Stimulated activated effector memory CD8-positive, alpha-beta T cell treated with anti-CD3 and anti-CD28 coated beads, Interleukin-12 subunit alpha, Interleukin-12 subunit beta, amount 100 ng/mL, for 72 hours (primary cell): ENCODE measurements at places on chromosomes 12 and 14.

GRCh38 chr12:97336900-97337751 lies 125.5 kb upstream of the RMST start:
- DNase-seq, result no peak

GRCh38 chr12:75960086-75960910 lies 71.3 kb downstream of the PHLDA1 start:
- DNase-seq, result no peak

- no peak for DNase-seq
Observed at GRCh38 chr14:96204151-96205058, at the start of gene BDKRB2. TSS of gene BDKRB2 (plus strand) at chr14:96204839. CDS start at chr14:96237108, 32,269 bp downstream.

- no peak for DNase-seq
Observed at GRCh38 chr12:22100958-22101748, 55.1 kb downstream of the CMAS start.

DNA sequence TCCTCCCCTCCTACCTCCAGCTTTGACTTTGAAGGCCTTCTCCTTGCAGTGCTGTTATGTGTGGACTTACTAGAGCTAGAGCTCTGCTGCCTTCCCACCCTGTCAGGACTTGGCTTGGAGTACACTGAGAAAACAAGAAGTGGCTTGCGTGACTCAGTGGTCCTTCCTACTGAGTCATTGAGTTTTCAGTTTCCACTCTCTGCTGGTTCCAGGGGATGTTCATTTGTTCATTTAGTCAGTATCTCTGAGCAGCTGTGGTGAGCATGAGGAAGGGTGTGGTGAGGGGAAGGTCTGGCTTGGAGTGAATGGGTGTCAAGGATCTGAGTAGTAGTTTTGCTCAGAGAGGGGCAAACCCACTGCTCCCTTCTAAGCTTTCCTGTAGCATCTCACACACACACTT lies 17.2 kb upstream of the ELK3 start:
- DNase-seq, result peak; percentile 43

DNA sequence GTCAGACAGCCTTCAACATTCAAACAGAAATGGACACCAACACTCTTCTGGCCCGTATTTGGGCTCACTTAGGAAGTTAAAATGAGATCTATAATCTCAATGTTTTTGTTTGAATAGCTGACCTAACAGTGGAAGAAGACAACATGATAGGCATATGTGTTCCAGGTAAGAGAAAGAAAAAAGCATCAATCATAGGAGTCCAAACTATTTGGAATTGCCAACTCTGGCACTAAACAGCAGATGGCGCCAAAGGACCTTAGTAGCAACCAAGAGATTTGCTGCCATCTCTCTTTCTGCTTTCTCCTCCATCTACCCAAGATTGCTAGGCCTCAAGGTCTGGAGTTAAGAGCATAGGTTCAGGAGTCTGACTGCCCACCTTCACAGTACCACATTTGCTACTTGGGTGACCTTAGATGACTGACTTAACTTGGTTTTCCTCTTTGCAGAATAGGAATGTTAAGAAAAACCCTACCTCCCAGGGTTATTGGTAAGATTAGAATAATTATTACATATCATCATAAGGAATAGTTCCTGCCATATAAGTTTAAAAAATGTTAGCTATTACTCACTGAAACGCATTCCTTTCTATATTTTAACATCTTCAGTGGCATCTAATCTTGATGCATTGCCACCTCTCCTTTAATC lies 30.2 kb downstream of the PEX5 start:
- DNase-seq, result peak; percentile 49
